Fibroblast of mammary gland (primary cell): ENCODE measurements at places on chromosomes 16 and 17.
A peak's percentile ranks its signal among the peaks of the same experiment; 100 is the strongest.

GRCh38 chr17:51261024-51261963, 948 bp downstream of the UTP18 start:
- DNase-seq, result no peak

DNA sequence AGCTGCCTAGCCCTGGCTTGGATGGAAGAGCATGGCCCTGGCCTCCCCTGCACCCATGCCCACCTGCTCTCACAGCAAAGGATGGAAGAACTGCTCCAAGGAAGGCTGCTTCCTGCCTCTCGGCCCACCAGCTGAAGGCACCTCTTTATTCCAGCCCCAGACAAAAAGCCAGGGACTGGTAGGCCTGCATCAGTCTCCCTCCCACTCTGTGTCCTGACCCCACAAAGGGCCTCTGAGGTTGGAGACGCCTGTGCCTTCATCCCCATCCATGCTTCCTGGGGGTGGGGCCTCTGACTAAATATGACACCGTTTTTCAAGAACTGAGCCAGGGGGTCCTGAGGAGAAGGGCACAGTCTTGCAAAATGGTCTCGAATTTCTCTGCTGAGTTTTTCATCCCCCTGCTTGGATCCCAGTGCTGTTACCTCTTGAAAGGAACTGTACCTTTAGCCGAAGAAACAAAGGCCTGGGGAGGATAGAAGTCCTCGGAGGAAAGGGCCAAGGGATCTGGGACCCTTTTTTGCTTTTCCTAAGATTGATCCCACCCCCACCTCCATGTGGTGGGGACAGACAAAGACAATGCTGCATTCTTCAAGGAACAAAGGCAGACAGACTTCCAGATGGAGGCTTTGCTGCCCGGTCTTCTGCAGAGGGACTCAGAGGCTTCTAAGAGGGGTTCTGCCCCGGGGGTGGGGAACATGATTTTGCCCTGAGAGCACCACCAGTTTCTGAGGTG, 5.2 kb downstream of the C17orf50 start:
- DNase-seq, result no peak

- DNase-seq, result peak; percentile 67
Measured at GRCh38 chr17:45149669-45150664, 1.7 kb downstream of the HEXIM1 start.

DNA sequence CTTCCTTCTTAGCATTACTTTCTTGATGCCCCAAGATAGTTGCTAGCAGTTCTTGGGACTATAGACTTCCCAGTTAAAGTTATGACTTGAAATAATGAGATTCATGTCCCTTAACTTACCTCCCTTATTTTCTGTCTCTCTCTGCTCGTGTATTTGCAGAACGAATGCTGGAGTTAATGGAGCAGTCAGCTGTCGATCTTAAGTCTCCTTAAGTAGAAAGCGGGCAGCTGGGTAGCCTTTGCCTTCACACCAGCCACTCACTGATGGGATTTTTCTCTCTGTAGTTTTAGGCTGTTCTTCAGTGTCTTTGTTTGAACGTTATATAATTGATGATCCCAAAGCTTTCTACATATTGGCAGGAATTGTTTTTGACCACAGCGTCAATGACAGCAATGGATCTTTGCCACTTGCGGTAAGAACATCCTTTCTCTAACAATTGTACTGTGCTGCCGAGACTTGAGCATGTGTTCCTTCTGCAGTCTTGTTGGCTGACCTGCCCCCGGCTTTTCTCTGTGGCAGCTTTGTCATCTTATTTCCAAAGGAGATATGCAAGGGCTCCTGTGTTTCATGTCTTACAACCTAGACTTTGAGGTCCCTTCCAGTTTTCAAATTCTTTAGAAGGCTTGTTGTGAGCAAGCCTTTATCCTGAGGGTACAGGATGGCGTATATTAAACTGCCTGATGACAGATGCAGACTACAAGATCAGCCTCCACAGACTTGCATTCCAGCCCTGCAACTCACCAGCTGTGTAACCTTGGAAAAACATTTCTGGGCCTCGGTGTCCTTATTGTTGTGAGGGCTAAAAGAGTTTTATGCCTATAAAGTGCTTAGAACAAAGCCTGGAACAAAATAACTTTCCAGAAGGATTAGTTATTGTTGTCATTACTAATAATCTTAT, 25.1 kb upstream of the ABCA3 start:
- DNase-seq, result peak; percentile 73

GRCh38 chr17:1650731-1651558, 1.3 kb upstream of the RILP start:
- DNase-seq, result no peak

- DNase-seq, result no peak
Measured at GRCh38 chr17:16977932-16978331, 6.0 kb upstream of the TNFRSF13B start.

GRCh38 chr17:40176754-40177110, 538 bp upstream of the RAPGEFL1 start:
- no peak for DNase-seq

DNA sequence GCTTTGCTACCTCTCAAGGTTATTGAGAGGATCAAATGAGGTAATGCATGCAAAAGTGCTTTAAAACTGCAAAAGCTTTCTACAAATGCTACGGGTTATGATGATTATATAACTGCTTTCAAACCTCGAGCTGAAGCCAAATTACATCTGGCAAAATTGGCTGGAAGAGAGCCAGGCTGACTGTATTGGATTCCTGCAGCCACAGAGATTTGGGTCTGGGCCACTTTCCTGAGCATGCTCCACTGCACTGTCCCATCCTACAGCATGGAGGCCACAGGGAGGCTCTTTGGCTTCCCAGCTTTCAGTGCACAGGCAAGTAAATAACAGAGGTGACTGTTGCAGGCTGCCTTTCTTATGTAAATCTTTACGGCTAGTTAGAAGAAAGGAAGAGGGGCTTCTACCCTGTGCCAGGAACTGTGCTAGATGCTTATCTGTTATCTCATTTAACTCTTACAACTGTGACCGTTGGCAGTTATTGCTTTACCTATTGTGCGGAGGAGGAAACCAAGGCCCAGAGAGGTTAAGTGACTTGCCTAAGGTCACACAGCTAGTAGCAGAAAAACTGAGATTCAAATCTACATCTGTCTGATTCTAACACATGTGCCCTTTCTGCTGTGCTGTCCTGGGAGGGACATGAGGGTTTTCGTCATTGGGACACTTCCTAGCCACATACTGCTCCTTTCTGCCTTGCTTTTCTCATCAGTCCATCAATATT, 121.8 kb downstream of the SPACA3 start:
- DNase-seq, result peak; percentile 51
